NCI-H526 treated with DMSO at 0.1 percent for 48 hours (cell line): ENCODE measurements at places on chromosomes 16 and 17.
A peak's percentile ranks its signal among the peaks of the same experiment; 100 is the strongest.

DNA sequence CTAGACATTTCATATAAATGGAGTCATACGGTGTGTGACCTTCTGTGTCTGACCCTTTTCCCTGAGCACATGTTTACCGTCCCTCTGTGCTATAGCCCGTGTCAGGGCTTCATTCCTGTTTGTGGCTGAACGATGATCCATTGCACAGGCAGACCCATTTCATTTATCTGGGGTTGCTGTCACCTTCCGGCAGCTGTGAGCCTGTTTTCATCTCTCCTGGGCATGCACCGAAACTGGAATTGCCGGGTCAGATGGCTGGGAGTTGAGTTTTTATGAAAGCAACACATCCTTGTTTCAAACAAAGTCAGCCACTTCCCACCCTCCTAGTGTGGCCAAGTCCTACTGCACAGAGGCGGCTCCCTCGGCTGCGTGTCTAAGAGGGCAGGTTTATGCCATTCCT is 25.5 kb downstream of the BAIAP2 start:
- no peak for DNase-seq

DNA sequence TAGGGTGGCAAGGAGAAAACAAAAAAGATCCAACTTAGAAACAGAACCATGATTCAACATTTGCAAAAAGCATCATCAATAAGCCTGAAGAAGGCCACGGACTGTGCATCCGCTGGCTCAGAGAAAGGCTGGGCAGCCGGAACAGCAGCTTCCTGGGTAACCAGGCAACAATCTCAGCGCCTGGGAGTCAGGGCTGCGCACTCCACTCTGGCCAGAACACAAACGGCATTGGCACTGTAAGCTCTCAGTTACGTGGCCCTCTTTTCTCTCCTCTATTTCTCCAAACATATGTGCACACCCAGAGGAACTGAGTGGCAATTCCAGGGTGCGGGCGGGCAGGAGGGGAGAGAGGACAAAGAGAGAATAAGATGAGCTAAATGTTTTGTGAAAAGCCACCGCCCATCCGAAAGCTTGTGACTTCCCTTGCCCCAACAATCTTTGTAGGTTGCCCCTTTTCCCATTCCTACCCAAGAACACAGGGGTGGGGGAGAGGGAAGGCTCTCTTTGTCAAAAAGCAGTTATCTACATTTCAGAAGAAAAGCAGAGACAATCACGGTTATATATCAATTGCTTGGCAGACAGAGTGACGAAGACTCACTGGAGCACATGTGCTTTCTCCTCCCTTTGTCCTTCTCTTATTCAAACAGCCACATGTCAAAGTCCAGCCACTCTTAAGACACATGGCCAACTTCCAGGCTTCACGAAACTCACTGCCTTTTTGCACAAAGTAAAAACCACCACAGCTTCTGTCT is 6.6 kb upstream of the GHDC start:
- no peak for DNase-seq

- DNase-seq = peak; percentile 24
Measured at GRCh38 chr17:7177191-7177953, 1.8 kb downstream of the ASGR1 start.

- DNase-seq = no peak
Measured at GRCh38 chr16:10599626-10600025, 19.2 kb upstream of the EMP2 start.

GRCh38 chr17:4008441-4009185 is 44.4 kb upstream of the ATP2A3 start:
- no peak for DNase-seq

DNA sequence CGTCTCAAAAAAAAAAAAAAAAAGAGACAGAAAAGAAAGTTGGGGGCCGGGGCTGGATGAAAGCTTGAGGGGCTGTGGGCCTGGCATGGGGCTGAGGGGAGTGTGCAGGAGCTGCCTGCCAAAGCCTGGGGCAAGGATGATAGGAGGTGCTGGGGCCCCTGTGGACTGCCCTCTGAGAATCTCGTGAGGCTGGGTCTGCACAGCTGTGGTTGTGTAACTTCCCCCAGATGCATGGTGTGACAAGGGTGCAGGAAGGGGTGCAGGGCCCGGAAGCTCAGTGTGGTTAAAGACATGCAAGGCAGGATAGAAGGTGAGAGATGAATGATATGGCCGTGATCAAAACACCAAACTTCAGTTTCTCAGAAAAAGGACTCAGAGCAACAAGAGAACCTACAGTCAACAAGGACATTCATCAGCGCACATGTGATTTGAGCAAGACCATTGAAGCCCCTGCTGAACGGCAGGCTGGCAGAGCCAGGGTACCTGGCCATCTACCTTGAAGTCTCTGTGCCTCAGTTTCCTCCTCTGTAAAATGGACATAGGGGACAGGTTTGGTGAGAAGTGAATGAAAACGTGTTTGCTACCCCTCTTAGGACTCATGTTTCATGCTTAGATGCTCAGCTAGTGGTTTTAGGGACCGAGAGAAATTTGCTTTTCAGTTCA is 9.6 kb downstream of the IL32 start:
- DNase-seq = no peak

- peak; percentile 18 for DNase-seq
Measured at GRCh38 chr16:3879887-3880564, 487 bp downstream of the CREBBP start.

DNA sequence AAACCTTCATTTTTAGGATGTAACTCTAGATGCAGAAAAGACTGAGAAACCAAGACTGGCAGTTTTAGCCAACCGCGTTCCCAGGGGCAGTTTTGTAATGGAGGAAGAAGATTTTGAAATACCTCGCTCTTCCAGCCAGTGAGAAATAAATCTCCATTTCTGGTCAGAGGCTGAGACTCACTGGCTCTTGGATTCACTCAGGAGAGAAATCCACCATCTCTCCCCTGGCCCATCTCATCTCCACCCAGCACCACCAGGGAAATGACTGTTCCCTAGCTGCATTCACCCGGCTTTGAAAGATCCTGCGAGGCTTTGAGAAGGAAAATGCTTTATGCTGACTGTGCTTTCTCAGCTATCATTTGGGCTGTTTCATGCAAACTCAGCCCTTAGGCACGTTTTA is 185.2 kb downstream of the SOX9 start:
- DNase-seq = peak; percentile 12

GRCh38 chr16:88084881-88085280 is 133.6 kb downstream of the BANP start:
- no peak for DNase-seq

DNA sequence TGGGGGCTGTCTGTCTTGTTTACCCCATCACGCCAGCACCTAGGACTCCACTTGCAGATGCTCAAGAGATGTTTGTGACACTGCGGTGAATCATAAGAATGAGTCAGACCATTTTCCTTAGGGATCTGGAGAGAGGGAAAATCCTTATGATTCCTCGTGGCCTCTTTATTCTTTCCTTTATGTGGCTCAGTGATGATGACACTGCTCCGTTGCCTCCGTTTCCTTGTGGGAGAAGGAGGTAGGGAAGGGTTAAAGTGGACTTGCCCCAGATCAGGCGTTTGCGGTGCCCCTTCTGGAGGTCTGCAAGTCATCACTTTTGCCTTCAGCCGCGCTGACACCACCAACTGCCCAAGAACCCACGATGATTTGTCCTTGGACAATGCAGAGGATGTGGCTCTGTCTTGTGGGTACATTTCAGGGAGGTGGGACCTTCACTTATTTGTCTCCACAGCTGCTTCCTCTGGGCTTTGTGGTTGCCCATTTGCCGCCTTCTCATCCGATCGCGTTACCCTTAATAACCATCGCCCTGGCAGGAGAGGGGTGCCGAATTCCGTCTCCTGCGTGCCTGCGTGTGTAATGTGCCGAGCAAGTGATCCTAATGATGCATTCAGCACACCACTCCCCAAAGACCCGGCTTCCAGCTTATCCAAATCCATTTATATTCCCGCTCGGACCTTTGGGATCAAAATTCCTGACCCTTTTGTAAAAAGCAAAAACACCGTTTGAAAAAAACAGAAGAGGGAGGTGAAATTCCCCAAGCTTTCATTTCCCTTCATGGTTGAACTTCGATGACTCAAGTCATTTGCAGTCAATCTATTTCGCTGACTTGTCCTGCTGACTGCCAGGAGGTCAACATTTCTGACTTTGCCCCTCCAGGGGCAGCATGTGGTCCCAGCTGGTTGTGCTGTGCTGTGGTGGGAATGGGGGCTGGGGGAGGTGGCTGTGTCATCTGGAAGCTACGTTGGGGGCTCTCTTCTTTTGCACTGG is 87.2 kb upstream of the IRX3 start:
- no peak for DNase-seq

DNA sequence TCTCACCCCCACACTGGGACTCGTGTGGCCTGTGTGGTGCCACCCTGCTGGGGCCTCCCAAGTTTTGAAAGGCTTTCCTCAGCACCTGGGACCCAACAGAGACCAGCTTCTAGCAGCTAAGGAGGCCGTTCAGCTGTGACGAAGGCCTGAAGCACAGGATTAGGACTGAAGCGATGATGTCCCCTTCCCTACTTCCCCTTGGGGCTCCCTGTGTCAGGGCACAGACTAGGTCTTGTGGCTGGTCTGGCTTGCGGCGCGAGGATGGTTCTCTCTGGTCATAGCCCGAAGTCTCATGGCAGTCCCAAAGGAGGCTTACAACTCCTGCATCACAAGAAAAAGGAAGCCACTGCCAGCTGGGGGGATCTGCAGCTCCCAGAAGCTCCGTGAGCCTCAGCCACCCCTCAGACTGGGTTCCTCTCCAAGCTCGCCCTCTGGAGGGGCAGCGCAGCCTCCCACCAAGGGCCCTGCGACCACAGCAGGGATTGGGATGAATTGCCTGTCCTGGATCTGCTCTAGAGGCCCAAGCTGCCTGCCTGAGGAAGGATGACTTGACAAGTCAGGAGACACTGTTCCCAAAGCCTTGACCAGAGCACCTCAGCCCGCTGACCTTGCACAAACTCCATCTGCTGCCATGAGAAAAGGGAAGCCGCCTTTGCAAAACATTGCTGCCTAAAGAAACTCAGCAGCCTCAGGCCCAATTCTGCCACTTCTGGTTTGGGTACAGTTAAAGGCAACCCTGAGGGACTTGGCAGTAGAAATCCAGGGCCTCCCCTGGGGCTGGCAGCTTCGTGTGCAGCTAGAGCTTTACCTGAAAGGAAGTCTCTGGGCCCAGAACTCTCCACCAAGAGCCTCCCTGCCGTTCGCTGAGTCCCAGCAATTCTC is 27.4 kb downstream of the STH start:
- DNase-seq = no peak
